Stimulated activated CD8-positive, alpha-beta memory T cell treated with anti-CD3 and anti-CD28 coated beads, Interleukin-4, amount 100 ng/mL, for 1 hour (primary cell): ENCODE measurements at places on chromosomes 5 and 9.

- no peak for DNase-seq
Measured at GRCh38 chr5:116456036-116456435, 118.6 kb downstream of the SEMA6A start.

- no peak for DNase-seq
Measured at GRCh38 chr9:95778957-95779356, 96.5 kb upstream of the ERCC6L2 start.

GRCh38 chr9:69675563-69675962 is 3.4 kb upstream of the APBA1 start:
- DNase-seq: no peak

DNA sequence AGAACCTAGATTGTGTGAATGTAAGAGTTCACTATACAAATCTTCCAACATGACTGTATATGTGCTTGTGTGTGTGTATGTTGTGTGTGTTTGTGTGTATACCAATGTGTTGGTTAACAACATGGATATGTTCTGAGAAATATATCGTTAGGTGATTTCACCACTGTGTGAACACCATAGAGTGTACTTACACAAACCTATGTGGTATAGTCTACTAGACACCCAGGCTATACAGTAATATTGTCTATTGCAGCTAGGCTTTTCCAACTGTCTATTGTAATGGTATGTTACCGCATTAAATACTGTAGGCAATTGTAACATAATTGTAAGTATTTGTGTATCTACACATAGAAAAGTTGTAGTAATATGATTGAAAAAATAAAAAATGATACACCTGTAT is 959.2 kb upstream of the SEMA6A start:
- DNase-seq: no peak

- DNase-seq: no peak
Measured at GRCh38 chr5:102040326-102040725, 255.8 kb downstream of the SLCO4C1 start.

DNA sequence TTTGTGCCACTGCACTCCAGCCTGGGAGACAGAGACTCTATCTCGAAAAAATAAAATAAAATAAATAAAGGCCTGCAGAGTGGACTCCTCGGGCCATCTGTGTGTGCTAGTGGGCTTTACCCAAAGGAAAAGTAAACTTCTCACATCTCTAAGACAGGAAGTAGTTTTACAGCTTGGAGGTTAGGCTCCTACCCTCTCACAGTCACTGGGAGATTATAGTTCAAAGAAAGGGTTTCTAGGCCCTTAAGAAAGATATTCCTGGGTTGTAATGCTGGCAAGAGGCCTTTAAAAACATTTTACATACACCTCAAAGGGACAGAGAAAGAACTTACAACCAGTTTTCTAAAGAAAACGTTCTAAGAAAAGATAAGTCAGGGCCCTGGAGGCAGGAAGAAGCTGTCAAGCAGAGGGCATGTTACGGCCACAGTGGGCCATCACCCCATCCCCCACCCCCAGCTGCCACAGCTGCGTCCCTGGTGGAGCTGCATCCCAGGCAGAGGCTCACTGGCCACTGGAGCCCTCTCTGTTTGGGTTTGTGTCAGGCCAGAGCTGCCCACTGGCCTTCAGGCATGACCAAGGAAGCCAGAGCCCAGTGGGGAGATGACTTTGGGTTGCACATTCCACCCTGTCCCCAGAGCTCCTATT is 78.1 kb upstream of the CDK20 start:
- no peak for DNase-seq

DNA sequence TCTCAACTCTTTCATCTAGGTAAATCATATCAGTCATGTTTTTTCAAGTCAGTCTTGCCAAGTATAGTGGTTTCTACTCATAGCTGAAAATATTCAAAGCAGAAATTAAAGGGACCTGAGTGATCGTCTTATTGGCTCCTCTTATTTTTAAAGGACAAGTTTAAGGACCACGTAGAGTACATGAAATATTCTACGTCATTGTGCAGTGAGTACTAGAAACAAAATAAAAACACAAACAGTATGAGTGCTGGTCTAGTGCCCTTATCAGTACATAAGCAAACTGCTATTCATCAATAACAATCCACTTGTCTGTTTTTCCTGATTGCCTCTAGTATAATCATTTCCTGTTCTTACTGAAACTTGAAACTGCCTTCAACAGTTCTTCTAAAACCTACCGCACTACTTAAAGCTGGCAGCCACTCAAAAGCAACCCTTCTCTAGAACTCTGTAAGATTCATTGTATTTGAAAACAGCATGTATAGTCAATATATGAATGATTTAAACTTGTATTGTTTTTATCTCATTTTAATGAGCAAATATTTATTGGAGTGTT is 853.7 kb downstream of the TAF11L14 start:
- no peak for DNase-seq

DNA sequence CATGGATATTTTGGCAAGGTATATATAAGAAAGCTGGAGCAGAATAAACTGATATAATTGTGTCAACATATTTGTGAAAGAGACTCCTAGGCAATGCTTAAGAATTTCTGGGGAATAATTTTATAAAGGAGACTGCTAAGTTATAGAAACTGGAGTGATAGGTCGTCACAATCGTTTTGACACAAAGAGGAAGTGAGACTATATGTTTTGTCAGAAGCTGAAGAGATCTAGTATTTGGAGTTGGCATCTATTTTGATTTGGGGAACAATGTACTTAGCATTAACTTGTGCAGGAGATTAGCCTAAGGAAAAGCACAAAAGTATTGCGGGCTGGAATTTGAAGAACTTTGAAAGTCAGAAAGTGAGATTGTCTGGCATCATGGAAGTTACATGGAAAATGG is 582.5 kb downstream of the TAF11L14 start:
- DNase-seq: no peak

DNA sequence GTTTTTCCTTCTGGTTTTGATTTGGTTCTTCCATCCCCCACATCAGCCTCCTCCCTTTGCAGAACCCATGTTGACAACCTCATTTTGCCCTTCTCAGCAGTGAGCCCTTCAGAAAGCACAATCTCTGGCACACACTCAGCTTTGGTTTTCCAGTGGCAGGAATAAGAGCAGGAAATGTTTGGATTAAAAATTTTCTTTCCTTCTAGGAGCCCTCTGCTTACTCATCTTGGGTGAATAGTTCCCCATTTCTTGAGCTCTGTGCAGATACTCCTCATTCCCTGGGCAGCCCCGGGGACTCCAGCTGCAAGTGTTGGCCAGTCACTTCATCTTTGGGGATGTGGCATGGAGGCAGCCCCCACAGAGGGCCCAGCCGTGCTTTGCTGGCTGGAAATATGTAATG is 170.5 kb downstream of the NR3C1 start:
- no peak for DNase-seq

- no peak for DNase-seq
Measured at GRCh38 chr9:110128664-110129329, 79.2 kb downstream of the C9orf152 start.

DNA sequence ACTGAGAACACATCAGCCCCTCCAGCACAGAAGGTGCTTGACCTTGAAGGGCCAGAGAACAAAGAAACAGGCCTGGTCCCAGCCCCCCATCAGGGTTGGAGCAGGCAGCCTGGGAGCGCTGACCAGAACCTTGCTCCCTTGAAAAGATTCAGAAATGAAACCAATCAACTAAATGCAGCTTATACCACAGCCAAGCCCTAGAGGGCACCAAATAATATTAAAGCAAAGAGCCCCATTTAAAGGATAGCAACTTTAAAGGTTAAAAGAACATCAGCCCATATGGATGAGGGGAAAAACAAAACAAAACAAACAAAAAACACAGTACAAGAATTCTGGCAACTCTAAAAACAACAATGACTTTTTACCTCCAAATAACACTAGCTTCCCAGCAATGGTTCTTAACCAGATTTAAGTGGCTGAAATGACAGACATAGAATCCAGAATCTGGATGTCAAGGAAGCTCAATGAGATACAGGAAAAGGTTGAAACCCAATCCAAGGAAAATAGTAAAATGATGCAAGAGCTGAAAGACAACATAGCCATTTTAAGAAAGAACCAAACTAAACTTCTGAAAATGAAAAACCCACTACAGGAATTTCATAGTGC is 471.9 kb downstream of the MTRR start:
- DNase-seq: no peak

DNA sequence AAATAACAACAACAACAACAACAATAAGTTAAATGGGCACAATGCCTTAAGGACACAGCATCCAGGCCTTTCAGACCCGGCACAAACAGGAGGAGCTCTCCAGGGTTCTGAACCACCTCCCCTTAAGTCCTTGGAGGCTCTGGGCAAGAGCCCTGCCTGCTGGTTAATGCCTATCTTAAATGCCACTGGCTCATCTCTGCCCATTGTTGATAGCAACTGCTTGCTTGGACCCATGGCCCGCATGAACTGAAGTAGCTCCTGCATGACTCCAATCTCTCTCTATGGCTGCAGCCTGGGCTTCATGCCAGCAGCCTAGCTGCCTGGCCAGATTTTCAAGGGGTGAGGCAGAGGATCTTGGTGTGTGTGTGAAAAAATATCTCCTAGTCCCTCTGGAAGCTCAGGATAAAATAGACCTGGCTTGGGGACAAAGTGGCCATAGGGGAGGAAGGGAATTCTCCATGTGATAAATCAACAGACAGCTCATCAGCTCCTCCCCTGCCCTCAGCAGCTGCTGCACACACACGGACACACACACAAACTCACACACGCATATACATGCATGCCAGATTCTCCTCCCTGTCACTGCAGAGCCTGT is 27.4 kb downstream of the FAM219A start:
- no peak for DNase-seq

GRCh38 chr9:22143799-22144625 is 134.9 kb upstream of the CDKN2B start:
- DNase-seq: no peak

DNA sequence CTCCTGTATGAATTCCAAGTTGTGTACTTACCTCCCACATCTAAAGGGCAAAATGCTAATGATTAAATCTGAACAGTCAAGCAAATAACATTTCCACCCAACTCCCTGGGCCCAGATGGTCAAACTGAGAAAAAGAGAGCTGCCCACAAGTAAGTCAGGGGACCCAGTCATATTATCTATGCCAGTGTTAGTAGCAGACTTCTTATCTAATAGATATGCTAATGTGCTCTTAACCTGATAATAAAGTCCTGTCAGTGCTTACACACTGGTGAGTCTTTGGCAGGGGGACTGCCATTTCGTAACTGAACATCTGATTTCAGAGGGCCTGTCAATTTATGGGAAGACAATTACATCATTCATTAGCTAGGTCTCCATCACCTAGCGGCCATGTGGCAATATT is 292.3 kb upstream of the WWC1 start:
- no peak for DNase-seq

DNA sequence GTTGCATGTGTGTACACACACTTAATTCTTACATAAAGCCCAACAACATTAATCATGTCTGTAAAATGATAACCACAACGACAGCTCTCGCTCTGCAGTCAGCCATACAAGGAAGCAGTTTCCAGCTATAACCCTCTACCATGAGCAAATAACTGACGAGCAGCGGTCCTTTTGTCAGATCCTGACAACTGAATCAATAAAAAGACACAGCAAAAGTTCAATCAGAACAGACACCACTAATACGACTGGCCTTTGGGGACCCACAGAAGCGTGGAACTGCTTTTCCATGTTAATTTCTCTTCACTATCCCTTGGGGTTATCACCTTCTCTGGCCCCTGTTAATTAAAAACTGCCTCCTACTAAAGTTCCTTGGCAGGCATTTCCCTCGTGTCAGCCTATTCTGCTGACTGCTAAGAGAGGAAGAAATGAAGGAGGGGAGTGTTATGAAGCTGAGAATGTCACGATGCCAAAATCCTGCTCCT is 722.8 kb upstream of the GRAMD2B start:
- no peak for DNase-seq

DNA sequence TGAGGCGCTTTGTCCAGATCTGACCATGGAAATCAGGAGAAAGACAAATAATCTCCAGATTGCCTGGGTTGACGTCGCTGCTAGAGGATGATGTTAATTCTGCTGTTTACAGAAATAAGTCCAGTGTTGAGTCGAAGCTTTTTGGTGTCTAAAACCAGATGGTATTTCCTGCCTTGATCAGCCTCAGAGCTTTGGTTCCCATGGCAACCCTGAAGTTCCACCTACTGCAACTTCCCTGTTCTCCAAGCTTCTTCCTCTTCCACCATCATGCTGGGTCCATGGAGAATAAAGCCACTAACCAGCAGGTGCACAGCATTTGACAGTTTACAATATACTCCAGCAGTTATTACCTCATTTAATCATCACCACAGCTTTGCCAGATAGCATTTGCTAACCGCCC is 18.0 kb upstream of the GABBR2 start:
- DNase-seq: no peak

DNA sequence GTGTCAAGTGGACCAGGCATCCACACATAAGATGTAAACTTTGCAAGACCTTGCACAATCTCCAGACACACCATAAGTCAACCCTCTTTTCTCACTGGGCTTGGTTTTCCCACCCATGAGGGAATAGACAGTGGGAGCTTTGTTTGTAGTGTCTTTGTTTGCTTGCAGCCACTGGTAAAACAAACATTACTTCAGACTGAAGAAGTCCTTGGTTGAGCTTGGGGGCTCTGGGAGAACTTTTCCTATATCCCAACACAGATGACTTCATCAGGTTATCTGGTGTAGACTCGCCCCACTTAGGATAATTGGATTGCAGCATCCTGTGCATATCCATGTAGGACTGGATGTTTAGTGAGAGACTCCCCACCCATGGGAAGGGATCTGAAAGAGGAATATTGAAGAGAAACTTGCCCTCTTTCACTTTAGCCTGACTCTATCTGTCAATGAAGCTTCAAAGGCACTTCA is 11.5 kb upstream of the ADGRV1 start:
- no peak for DNase-seq

DNA sequence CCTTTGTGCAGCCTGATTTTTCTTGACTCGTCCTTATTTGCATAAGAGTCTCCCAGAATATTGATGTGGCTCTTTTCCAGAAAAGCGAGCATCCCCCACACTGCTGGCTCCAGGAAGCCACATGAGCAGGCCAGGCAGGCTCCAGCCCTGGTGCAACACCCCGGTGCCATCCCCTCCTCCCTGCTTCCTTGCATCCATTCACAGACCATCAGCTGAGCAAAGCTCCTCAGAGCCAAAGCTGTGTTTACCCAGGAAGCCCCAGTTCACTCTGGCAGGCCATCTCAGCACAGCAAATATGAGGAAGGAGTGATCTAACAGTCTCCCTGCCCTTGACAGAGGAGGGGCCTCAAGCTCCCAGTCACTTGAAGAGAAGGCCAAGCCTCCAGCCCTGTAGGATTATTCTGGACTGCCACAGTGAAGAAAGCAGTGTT is 34.4 kb downstream of the INSYN2B start:
- DNase-seq: no peak

DNA sequence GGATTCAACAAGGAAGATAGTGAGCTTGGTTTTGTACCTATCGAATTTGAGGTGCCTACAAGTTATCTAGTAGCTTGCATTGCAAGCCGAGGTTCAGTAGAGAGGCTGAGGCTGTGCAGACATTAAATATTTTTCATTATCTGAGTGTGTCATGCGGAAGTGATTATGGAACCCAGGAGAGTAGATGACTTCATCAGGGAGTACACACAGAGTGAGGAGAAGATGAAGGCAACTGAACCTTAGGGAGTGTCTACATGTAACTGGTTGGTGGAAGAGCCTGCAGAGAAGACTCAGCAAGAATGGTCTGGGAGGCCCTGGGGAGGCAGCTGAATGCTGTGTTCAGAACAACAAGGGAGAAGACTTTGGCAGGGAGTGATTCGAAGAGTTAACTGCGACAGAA is 393.9 kb downstream of the ARHGEF28 start:
- DNase-seq: no peak
